ENCODE measurements at places on chromosomes 1 and 21.

DNA sequence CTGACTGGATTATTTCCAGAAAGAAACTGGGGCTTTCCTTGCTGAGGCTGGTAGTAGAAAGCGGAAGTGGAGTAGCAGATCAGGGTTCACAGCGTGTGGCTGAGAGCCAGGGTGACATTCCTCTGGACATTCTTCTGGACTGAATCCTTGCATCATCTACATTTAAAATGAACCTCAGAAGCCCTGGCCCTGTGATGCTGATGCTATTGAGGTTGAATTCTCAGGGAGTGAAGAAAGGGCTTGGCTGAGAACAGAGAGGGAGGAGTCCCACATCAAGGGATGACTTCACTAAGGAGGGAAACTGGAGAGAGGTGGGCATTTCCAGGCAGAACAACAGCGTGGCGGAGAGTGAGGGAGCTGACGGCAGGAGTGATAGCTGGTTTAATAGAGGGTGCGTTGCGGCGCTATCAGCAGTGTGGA lies 102.3 kb upstream of the LMO4 start:
- peak; percentile 25 for DNase-seq

- no peak for DNase-seq
Measured at GRCh38 chr21:18340387-18340942, 63.1 kb downstream of the TMPRSS15 start.

DNA sequence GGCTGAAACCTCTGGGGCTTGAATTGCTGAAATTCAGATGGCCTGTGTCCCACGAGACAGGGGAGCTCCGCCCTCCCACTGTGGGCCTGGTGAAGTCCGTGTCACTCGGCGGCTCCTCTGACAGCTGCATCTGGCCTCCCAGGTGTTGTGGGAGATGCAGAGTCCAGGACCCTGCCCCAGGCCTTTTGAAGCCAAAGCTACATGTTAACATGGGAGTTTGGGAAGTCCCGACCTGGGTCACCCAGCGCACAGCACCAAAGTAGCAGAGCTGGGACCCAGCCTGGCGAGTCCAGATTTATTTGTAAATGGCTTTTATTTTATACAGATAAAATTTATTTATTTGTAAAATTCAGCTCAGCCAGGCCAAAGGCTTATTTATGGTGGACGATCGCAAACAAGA lies 28.9 kb downstream of the SLC37A1 start:
- DNase-seq: no peak

DNA sequence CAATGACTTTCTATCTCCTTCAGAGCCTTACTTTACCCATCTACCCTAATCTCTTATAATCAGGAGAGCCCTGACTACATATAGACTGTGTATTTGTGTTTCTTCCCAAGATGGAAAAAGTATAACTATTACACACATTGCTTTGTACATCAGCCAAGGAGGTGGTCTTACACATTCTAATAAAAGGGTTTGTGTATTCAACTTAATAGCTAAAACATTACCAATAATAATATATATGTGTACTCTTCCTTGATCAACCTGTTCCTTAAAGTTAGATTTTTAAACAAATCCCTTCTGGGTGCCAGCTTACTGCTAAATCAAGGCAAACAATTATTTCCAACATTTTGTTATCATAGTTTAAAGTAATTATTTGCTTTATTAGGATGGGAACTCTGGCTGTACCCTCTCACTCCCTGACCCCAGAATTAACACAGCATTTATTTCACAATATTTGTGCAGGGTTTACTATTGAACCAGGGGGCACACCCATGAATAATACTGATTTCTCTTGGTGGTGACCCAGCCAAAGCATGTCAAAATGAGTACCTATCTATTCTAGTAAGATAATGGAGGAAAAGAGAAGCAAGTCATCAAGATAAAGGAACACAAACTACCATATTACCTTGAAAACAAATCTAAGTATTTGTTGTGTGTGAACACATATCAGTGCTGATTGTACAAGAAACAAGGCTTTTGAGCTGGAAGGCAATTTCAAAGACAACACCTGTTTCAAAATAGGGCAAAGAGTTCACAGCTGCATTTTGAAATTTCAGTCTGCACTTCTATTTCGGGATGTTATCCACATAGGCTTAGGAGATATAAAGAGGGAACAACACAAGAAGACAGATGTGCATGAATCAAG lies 30.1 kb upstream of the SLC45A3 start:
- DNase-seq: no peak

GRCh38 chr21:44884097-44884496 lies 10.6 kb upstream of the PTTG1IP start:
- DNase-seq: no peak

GRCh38 chr1:157992833-157993146 lies 655 bp upstream of the KIRREL1 start:
- DNase-seq: no peak
